Ovary (tissue), 10 donors: ENCODE measurements at places on chromosomes 3 and 15.

DNA sequence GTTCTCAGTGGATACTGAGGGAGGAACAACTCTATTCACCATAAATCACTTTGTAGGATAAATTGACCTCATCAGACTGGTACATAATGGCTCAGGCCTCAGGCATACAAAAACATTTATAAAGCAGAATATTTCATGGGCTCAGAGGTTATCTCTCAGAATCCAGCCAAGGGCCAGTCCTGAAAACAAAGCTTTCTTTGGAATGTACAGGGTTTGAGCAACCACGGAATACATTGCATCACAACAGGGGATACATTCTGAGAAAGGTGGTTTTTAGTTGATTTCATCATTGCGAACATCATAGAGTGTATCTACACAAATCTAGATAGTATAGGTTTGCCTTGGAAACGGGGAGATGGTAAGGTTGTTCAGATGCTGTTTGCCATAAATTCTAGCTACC lies 33.4 kb upstream of the CTDSPL2 start:
- H3K27me3 ChIP-seq = no peaks in the 10 kb centered on the region
- no peaks in the 10 kb centered on the region for H3K4me1 ChIP-seq
- no peak overlapping the region for H3K27ac ChIP-seq
- no peaks in the 10 kb centered on the region for H3K36me3 ChIP-seq
- DNase-seq = no peak
- H3K4me3 ChIP-seq = no peak overlapping the region

DNA sequence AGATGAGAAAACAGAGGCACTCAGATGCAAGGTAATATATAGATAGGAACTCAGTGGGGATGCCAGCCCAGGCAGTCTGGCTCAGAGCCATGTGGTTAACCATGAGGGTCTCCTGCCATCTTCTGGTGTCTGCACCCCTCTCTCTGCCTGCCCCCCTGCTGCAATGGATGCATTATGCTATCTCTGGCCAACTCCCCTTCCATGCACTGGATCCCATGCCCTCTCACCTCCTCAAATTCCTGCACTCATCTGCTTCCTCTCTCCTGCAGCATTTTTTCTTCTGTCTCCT lies 163.2 kb downstream of the STT3B start:
- H3K4me3 ChIP-seq = no peak overlapping the region
- no peaks in the 10 kb centered on the region for H3K27me3 ChIP-seq
- no peaks in the 10 kb centered on the region for H3K36me3 ChIP-seq
- no peak for DNase-seq
- no peaks in the 10 kb centered on the region for H3K4me1 ChIP-seq

GRCh38 chr3:97674461-97674860 lies 90.1 kb upstream of the ARL6 start:
- no peaks in the 10 kb centered on the region for H3K27me3 ChIP-seq
- H3K36me3 ChIP-seq = no peaks in the 10 kb centered on the region
- no peaks in the 10 kb centered on the region for H3K4me1 ChIP-seq
- no peak for DNase-seq
- no peak overlapping the region for H3K4me3 ChIP-seq

GRCh38 chr3:149992416-149993058 lies 21.8 kb upstream of the PFN2 start:
- no peaks in the 10 kb centered on the region for H3K4me1 ChIP-seq
- no peak overlapping the region for H3K27ac ChIP-seq
- H3K4me3 ChIP-seq = no peak overlapping the region
- no peaks in the 10 kb centered on the region for H3K36me3 ChIP-seq

- peak overlapping the region; percentile 62 for H3K27ac ChIP-seq
- H3K27me3 ChIP-seq = no peaks in the 10 kb centered on the region
- peaks cover 24% of the 10 kb centered on the region for H3K4me1 ChIP-seq
- no peaks in the 10 kb centered on the region for H3K36me3 ChIP-seq
- no peak overlapping the region for H3K4me3 ChIP-seq
- peak; percentile 66 for DNase-seq
Observed at GRCh38 chr15:22949074-22949547, 31.1 kb downstream of the CYFIP1 start.

- no peak for DNase-seq
- H3K4me1 ChIP-seq = no peaks in the 10 kb centered on the region
- H3K36me3 ChIP-seq = no peaks in the 10 kb centered on the region
- no peak overlapping the region for H3K4me3 ChIP-seq
- H3K27me3 ChIP-seq = no peaks in the 10 kb centered on the region
Observed at GRCh38 chr3:122443090-122443489, 27.2 kb upstream of the WDR5B start.

GRCh38 chr3:112858410-112859069 lies 11.9 kb upstream of the CD200R1L start:
- H3K27ac ChIP-seq = no peak overlapping the region
- H3K4me3 ChIP-seq = no peak overlapping the region
- DNase-seq = no peak
- no peaks in the 10 kb centered on the region for H3K4me1 ChIP-seq
- no peaks in the 10 kb centered on the region for H3K27me3 ChIP-seq

- no peak overlapping the region for H3K4me3 ChIP-seq
- no peaks in the 10 kb centered on the region for H3K36me3 ChIP-seq
- no peak overlapping the region for H3K27ac ChIP-seq
- no peak for DNase-seq
- peaks cover 12% of the 10 kb centered on the region for H3K4me1 ChIP-seq
Observed at GRCh38 chr15:48533982-48534381, 111.5 kb downstream of the FBN1 start.

DNA sequence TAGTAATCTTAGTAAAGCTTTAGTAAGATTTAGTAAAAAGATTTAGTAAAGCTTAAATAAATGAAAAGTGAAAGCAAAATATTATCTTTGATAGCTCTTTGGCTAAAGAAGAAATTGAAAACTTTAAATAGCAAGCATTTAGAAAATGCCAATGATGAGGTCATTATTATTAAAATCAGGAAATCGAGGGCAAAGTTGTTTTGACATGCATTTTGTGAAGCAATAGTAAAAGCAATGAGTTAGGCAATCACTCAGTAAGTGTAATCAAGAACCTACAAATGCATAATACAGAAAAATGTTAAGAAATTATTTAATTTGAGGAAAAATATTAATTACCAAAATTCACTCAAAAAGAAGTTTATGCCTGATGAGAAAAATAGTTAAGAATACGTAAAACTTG lies 280.3 kb upstream of the MME start:
- H3K36me3 ChIP-seq = no peaks in the 10 kb centered on the region
- no peak for DNase-seq
- H3K27ac ChIP-seq = no peak overlapping the region
- H3K4me3 ChIP-seq = no peak overlapping the region

DNA sequence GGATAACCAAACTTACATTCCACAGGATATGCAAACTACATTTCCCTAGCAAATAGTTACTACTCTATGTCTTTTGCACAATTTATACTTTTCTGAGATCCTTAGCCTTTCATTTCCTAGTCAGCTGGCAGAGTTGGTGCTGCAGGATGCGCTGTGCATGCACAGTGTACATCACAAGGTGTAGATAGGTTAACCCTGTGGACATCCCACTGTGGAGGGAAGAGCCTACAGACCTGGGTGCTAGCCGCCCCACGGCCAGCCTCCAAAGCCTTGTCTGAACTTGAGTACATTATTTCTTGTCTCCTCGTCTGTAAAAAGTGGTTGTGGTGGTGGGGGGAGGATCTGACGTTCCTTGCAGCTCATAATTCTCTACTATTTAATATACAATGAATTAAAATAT lies 3.5 kb downstream of the TNFSF10 start:
- H3K4me1 ChIP-seq = peaks cover 7% of the 10 kb centered on the region
- no peak for DNase-seq
- H3K36me3 ChIP-seq = no peaks in the 10 kb centered on the region
- no peak overlapping the region for H3K4me3 ChIP-seq
- no peaks in the 10 kb centered on the region for H3K27me3 ChIP-seq
- no peak overlapping the region for H3K27ac ChIP-seq

GRCh38 chr15:59150185-59150584 lies 45.2 kb downstream of the CCNB2 start:
- no peaks in the 10 kb centered on the region for H3K27me3 ChIP-seq
- H3K4me1 ChIP-seq = no peaks in the 10 kb centered on the region
- no peak overlapping the region for H3K4me3 ChIP-seq
- peak; percentile 52 for DNase-seq

GRCh38 chr3:12415014-12415680 lies 69.1 kb upstream of the TSEN2 start:
- H3K27me3 ChIP-seq = no peaks in the 10 kb centered on the region
- no peak overlapping the region for H3K27ac ChIP-seq
- no peak for DNase-seq

DNA sequence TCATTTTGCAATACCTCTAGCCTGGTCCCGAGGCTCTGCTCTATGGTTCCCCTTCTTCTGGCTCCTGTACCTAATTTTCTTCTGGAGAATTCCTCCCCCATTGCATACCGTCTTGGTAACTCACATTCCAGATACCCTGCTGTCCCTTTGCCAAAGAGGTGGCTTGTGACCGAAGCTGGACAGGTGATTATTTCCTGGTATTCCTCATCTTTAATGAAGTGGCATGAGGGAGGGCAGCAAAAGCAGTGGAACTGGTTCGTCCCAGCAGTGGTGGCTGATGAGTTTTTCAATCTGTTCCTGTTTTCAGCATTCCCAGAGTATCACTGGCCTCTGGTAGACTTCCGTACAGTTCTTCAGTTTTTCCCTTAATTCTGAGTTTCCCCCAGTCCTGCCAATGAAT lies 186.2 kb upstream of the CADPS start:
- no peak overlapping the region for H3K27ac ChIP-seq
- H3K4me1 ChIP-seq = no peaks in the 10 kb centered on the region
- no peak for DNase-seq
- H3K36me3 ChIP-seq = no peaks in the 10 kb centered on the region

DNA sequence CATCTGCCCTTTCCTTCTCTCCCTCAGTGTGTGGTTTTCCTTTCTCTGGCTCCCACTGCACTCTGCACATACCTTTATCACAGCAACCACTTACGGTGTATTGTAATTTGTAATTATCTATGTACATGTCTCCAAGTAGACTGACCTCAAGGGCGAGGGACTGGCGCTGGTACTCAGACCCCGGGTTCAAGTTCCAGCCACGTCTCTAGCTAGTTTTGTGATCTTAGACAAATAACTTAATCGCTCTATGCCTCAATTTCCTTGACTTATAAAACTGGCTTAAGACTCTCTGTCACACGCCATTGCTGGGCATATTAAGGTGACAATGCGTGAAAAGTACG lies 607 bp upstream of the SENP2 start:
- H3K36me3 ChIP-seq = no peaks in the 10 kb centered on the region
- peaks cover 2% of the 10 kb centered on the region for H3K4me1 ChIP-seq
- no peaks in the 10 kb centered on the region for H3K27me3 ChIP-seq
- no peak for DNase-seq

- no peak overlapping the region for H3K27ac ChIP-seq
- no peak for DNase-seq
Observed at GRCh38 chr15:62163397-62164013, 1.6 kb downstream of the C2CD4B start.

GRCh38 chr3:188558343-188559071 lies 404.6 kb downstream of the LPP start:
- no peaks in the 10 kb centered on the region for H3K36me3 ChIP-seq
- H3K4me1 ChIP-seq = no peaks in the 10 kb centered on the region
- H3K27me3 ChIP-seq = no peaks in the 10 kb centered on the region
- H3K4me3 ChIP-seq = no peak overlapping the region

- peaks cover 4% of the 10 kb centered on the region for H3K4me1 ChIP-seq
- H3K36me3 ChIP-seq = no peaks in the 10 kb centered on the region
Observed at GRCh38 chr3:111915905-111916304, 56.8 kb downstream of the PHLDB2 start.

- peak overlapping the region; percentile 34 for H3K27ac ChIP-seq
- no peaks in the 10 kb centered on the region for H3K27me3 ChIP-seq
- H3K4me3 ChIP-seq = peak overlapping the region; percentile 43
- no peaks in the 10 kb centered on the region for H3K36me3 ChIP-seq
Observed at GRCh38 chr3:14404631-14405359, 2.4 kb downstream of the SLC6A6 start.

- no peak overlapping the region for H3K27ac ChIP-seq
Observed at GRCh38 chr3:49602049-49602554, 47.8 kb downstream of the BSN start.

GRCh38 chr3:31704591-31705179 lies 172.0 kb downstream of the STT3B start:
- no peak for DNase-seq
- peaks cover 22% of the 10 kb centered on the region for H3K4me1 ChIP-seq
- no peak overlapping the region for H3K27ac ChIP-seq
- H3K36me3 ChIP-seq = no peaks in the 10 kb centered on the region

DNA sequence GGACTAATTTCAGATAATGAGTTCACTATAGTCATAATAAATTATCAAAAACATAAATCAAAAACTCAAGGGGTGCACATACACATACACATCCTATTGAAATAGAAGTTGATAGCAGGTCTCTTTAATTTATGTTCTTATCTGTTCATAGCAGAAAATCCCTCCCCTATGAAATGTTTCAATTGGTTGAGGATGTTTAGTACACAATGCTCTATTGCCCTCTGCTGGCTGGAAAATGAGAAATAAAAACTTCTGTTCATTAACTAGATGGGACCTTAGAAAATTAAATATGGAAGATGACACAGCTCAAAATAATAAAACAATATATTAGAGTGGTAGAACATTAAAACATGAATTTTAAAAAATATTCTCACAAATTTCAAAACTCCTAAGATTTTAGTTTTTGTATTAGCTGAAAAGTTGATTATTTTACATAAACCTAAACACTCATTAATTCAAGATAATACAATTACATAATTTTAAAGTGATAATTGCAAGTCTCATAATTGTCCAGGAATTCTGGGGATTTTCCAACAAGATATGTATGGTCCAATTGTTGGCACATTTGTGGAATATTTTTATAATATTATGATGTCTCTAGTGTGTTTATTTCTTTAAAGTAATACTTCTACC lies 735.0 kb downstream of the ROBO1 start:
- H3K4me1 ChIP-seq = no peaks in the 10 kb centered on the region
- no peaks in the 10 kb centered on the region for H3K27me3 ChIP-seq
- no peak overlapping the region for H3K4me3 ChIP-seq
- no peak for DNase-seq

DNA sequence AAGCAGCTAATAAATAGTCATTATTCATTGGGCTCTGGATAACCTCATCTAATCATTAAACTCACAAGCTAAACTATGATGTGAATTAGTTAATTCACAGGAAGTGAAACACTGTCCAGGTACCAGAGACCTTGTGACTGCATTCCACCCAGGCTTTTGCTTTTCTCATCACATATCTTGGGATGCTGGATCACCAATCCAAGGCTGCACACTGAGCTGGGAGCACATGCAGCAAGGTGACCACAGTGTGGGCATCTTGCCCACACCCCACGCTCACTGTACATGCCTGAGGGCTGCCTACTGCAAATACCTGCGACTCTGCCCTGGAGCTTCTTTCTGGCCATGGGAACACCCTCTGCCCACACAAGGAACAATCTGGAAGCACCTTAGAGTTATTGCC lies 40.6 kb upstream of the TNFAIP8L3 start:
- H3K4me1 ChIP-seq = peaks cover 4% of the 10 kb centered on the region
- H3K27me3 ChIP-seq = no peaks in the 10 kb centered on the region
- H3K27ac ChIP-seq = no peak overlapping the region
- DNase-seq = no peak
- no peak overlapping the region for H3K4me3 ChIP-seq
